ENCODE measurements at places on chromosomes 4 and X. TPM values are rescaled to one million over a fixed set of nuclear protein-coding genes. Genes with fewer than 3 reads are reported as not detected.

The SCRG1 gene
- total RNA-seq: not detected

The HERC6 gene
- 11.7 TPM for total RNA-seq

The PPP4R3C gene
- not detected for total RNA-seq

The MBNL3 gene
- 0.86 TPM for total RNA-seq

The ZMAT1 gene
- total RNA-seq: 0.19 TPM

The MGAT4D gene
- not detected for total RNA-seq

- DNase-seq: no peak
These were observed 89.3 kb upstream of the NEIL3 start for GRCh38 chr4:177220376-177220775.

GRCh38 chr4:88567591-88567990, 24.7 kb upstream of the HERC3 start:
- no peak for DNase-seq

- no peak for DNase-seq
These were observed 135.1 kb downstream of the PLS3 start for GRCh38 chrX:115696039-115696438.

DNA sequence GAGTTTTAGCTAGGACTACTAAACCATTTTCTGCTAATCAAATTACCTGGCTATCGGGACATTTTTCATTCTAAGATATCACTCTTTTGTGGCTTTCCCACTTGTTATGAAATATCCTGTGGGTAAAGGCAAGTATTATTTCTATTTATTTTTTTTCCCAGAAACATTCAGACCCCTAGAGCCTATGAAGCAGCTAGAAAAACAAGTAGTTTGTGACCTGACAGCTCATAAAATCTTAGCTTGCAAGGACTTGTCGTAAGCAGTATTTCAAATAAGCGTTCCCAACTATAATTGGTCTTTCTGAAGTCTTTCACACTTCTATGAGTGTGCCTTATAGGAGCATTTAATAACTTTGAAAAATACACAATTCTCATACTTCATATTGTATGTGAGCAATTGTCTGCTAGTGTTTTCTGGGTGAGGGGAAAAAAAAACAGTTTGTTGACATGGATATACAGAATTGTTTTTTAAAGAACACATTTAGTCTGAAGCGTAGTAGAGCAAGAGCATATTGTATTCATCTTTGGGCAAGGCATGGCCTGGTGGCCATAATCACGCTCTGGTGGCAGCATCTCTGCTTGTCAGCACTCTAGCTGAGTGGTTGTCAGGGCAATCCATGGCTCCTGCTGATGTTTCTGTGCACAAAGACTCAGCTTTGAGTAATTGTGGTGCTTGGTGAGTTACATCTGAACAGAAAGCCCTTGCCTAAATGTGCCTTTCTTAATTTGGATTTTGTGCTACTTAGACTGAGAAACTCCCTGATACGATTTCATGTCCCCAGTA, 2.6 kb downstream of the MCUB start:
- no peak for DNase-seq

GRCh38 chr4:185778307-185778706, 33.7 kb downstream of the SORBS2 start:
- no peak for DNase-seq

DNA sequence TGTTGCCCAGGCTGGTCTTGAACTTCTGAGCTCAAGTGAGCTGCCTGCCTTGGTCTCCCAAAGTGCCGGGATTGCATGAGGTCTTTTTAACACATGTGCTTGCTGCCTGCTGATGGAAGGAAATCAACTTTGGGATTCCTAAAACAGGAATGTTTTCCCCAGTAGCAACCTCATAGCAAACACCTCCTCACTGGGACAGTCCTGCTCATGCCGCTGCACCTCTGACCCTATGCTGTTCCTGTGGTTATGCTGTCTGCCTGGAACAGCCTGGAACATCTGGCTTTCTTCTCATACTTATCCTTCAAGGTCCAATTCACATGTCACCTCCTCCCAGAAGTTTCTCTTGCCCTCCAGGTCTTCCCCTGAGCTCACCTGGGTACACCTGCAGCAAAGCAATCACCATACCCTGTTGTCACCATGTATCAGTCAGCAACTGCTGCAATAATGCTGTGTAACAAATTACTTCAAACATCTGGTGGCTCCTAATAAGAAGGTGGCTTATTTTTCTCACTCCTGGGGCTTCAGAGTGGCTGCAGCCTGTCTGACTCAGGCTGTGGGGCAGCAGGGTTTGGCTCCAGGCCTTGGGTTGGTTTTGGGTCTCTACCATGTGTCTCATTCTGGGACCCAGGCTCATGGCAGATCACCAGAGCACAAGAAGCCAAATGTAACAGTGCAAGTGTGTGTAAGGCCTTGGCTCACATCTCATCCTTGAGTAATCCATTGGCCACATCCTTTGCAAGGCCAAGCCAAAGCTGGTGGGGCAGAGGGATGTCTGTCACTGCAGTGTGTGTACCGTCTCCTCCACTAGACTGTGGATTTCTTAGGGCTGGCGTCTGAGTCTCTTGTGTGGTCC, 59.4 kb upstream of the SORCS2 start:
- no peak for DNase-seq

- no peak for DNase-seq
These were observed 12.7 kb downstream of the ADAM29 start for GRCh38 chr4:174930895-174931294.

- no peak for DNase-seq
These were observed 326.7 kb upstream of the PITX2 start for GRCh38 chr4:110949542-110949941.

GRCh38 chr4:288891-289290, 16.4 kb downstream of the ZNF732 start:
- DNase-seq: peak; percentile 7

DNA sequence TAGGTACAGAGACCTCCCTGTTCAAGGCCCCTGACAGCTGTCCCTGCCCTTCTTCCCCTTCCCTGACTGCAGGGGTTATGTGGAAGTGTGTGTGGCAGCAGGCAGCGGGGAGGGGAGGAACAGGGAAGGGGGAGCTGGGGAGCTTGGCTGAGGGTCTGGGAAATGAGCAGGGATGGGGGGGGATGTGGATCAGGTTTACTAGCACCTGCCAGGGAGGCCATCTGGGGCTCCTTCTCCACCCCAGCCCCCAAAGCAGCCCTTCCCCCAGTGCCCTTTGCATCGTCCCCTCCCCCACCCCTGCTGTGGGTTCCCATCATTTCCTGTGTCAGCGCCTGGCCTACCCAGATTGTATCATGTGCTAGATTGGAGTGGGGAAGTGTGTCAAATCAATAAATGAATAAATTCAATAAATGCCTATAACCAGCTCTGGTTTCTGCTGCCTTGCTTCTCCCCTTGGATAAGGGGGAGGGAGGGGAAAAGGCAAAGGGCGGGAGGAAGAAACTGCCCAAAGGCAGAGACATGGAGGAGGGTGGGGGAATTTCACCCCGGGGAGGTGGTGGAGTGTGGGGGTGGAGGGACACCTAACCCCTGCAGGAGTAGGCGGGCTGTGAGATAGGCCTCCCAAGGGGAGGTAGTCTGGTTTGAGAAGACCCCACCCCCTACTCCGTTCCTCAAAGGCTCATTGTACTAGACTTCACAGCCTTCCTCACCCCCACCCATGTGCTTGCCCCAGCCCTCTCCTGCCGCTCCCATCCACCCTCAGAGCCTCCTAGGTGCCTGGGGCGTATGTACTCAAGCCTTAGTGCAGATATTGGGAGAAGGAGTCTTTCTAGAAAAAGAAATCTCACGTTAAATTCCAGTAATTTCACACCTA, 3.2 kb downstream of the CXorf65 start:
- peak; percentile 49 for DNase-seq

- no peak for DNase-seq
These were observed 53.6 kb upstream of the RAB40AL start for GRCh38 chrX:102883491-102883890.

GRCh38 chr4:109616243-109616642, 56.2 kb downstream of the MCUB start:
- no peak for DNase-seq

GRCh38 chr4:122687531-122688061, 44.9 kb upstream of the BBS12 start:
- peak; percentile 26 for DNase-seq
